ENCODE measurements at places on chromosomes 16 and 17.

DNA sequence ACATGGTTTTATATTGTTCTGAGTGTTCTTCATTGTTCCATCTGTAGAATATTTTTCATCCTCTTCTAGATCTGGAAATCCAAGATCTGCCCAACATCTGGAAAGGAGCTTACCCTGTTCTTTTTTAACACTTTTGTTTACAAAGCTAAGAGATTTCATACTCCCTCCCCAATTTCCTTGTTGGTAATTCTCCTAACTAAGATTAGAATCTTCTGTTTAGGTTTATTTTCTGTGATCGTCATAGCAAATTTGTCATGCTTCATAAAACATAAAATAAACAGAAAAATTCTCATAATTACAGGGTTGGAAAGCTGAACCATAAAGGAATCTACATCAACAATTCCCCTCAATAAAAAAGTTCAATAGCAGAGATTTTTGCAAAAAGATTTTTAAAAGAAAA lies 580.3 kb upstream of the CA10 start:
- no peak for DNase-seq

- no peak for DNase-seq
Measured at GRCh38 chr17:82018152-82018988, 4.3 kb downstream of the CENPX start.

- no peak for DNase-seq
Measured at GRCh38 chr16:29839822-29840221, 19.6 kb downstream of the MVP start.

- DNase-seq, result no peak
Measured at GRCh38 chr16:50246299-50247122, 19.8 kb upstream of the ADCY7 start.

- no peak for DNase-seq
Measured at GRCh38 chr16:78696797-78697196, 597.3 kb downstream of the WWOX start.

GRCh38 chr17:62191390-62192361 lies 126.6 kb upstream of the MED13 start:
- no peak for DNase-seq

GRCh38 chr16:79598348-79599181 lies 2.0 kb downstream of the MAF start:
- no peak for DNase-seq

Data from SK-N-MC (cell line).